ENCODE measurements at places on chromosomes 5 and 9. TPM values are rescaled to one million over a fixed set of nuclear protein-coding genes. Genes with fewer than 3 reads are reported as not detected.

Gene CRB2
- total RNA-seq, result 27.5 TPM

Gene STK10
- 30.2 TPM for total RNA-seq

Gene MCIDAS
- 0.18 TPM for total RNA-seq

Gene SLC6A18
- 0.70 TPM for total RNA-seq

Gene CDHR2
- total RNA-seq, result 10.1 TPM

Gene TLE1
- total RNA-seq, result 90.2 TPM
